ENCODE measurements at places on chromosomes 3 and 15.

- DNase-seq: no peak
- H3K4me1 ChIP-seq: peaks cover 21% of the 10 kb centered on the region
- H3K27ac ChIP-seq: peak overlapping the region; percentile 6
- H3K27me3 ChIP-seq: no peaks in the 10 kb centered on the region
- H3K36me3 ChIP-seq: peaks cover 51% of the 10 kb centered on the region
- H3K4me3 ChIP-seq: no peak overlapping the region
Measured at GRCh38 chr15:42202653-42203052, 5.5 kb downstream of the VPS39 start.

- peaks cover 40% of the 10 kb centered on the region for H3K4me1 ChIP-seq
- DNase-seq: peak; percentile 44
- no peak overlapping the region for H3K4me3 ChIP-seq
- no peaks in the 10 kb centered on the region for H3K27me3 ChIP-seq
Measured at GRCh38 chr15:94263341-94264273, 32.2 kb downstream of the MCTP2 start.

DNA sequence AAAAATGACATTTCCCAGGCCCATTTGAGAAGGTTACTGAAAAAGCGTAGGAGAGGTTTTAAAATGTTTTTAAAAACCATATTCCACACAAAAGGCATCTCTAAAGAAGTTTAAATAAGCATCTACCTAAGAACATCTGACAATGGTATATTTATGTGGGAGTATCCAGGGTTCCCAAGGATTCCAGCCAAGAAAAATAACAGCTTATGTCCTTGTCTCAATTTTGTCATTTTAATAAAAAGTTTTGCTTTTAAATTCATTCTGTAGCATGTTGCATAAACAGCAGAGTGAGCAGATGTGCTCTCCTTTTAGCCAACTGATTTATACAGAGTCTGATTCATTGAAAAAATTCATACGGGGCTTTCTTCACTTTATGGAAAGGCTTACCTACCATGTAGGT lies 129.9 kb downstream of the LRRC3B start:
- no peak for DNase-seq
- H3K27me3 ChIP-seq: no peaks in the 10 kb centered on the region
- no peak overlapping the region for H3K27ac ChIP-seq
- peaks cover 7% of the 10 kb centered on the region for H3K36me3 ChIP-seq
- peaks cover 6% of the 10 kb centered on the region for H3K4me1 ChIP-seq
- H3K4me3 ChIP-seq: no peak overlapping the region

- no peaks in the 10 kb centered on the region for H3K36me3 ChIP-seq
- peaks cover 9% of the 10 kb centered on the region for H3K4me1 ChIP-seq
- H3K4me3 ChIP-seq: no peak overlapping the region
- H3K27me3 ChIP-seq: no peaks in the 10 kb centered on the region
Measured at GRCh38 chr15:29849716-29850115, 27.4 kb upstream of the TJP1 start.

- no peaks in the 10 kb centered on the region for H3K27me3 ChIP-seq
- no peak overlapping the region for H3K4me3 ChIP-seq
- H3K27ac ChIP-seq: peak overlapping the region; percentile 46
- H3K36me3 ChIP-seq: no peaks in the 10 kb centered on the region
Measured at GRCh38 chr3:32440611-32441350, 49.1 kb downstream of the CMTM7 start.

DNA sequence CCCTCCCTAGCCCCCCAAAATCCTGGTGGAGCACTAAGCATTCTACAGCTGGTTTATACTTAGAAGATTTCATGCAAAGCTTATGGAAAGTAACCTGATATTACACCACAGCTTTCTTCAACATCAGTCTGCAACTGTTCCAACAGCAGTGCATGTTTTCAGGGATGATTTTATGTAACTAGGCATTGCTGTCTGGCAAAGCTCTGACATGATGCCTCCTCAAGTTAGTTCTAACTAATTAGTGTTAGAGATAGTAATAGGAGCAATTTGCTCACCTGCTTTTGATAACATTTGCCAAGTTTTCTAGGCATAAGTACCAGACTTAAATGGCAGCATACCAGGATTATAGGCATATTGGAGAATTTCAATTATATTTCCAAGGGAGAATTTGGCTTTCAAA lies 330.3 kb upstream of the SGO1 start:
- DNase-seq: no peak
- no peak overlapping the region for H3K27ac ChIP-seq
- no peak overlapping the region for H3K4me3 ChIP-seq
- peaks cover 5% of the 10 kb centered on the region for H3K4me1 ChIP-seq

- H3K4me1 ChIP-seq: no peaks in the 10 kb centered on the region
- no peaks in the 10 kb centered on the region for H3K36me3 ChIP-seq
- H3K27me3 ChIP-seq: no peaks in the 10 kb centered on the region
- DNase-seq: no peak
Measured at GRCh38 chr3:187920913-187921312, 175.6 kb upstream of the BCL6 start.

DNA sequence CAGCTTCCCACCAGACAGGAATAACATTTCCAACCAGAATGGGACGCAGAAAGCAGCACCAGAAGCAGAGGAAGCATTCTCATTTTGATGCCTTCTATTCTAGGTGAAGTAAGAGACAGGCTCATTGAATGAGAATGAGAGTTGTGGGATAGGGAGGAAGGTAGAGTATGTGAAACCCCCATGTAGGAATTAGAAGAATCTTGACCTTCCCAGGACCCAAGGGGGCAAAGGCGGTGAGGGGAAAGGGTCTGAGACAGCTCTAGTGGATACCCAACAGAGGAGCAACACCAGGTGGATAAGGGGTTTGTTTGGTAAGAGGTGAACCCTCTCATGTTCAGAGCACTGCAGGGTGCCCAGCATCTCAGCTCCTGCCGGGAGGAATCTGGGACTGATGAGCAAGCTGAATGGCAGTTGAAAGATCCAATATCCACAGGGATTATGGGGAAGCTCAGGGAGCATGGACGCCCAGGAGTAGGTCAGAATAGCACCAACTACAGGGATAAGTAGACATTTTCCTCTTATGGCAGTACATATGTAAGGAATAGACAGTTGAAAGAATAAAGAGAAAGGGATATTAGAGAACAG lies 77.0 kb downstream of the PLCL2 start:
- peaks cover 35% of the 10 kb centered on the region for H3K27me3 ChIP-seq
- H3K36me3 ChIP-seq: no peaks in the 10 kb centered on the region
- no peak overlapping the region for H3K27ac ChIP-seq
- H3K4me3 ChIP-seq: no peak overlapping the region
- no peaks in the 10 kb centered on the region for H3K4me1 ChIP-seq

DNA sequence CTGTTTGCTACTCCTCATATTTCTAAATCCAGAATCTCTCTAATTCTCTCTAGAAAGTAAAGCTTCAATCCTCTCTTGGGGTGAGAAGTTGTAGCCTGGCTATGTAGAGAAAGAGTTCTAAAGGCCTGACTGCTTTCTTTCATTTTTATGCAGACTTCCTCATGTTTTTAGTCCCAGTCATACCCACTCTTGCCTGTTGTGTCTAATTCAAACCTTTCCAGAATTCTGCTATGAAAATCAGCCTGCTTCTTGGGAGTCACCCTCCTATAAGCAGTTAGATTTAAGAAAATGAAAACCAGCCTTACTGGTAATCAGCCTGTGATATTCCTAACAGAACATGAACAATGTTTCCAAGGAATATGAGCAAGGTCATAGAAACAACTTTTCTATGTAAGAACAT lies 14.8 kb upstream of the ZNF639 start:
- no peaks in the 10 kb centered on the region for H3K27me3 ChIP-seq
- no peaks in the 10 kb centered on the region for H3K36me3 ChIP-seq

- H3K27me3 ChIP-seq: no peaks in the 10 kb centered on the region
- H3K36me3 ChIP-seq: no peaks in the 10 kb centered on the region
- no peak overlapping the region for H3K27ac ChIP-seq
- no peak for DNase-seq
- H3K4me3 ChIP-seq: no peak overlapping the region
- no peaks in the 10 kb centered on the region for H3K4me1 ChIP-seq
Measured at GRCh38 chr3:170761103-170761502, 108.9 kb downstream of the RPL22L1 start.
